Stimulated activated CD8-positive, alpha-beta memory T cell treated with anti-CD3 and anti-CD28 coated beads, Interleukin-2, amount 100 ng/mL, for 1 hour (primary cell): ENCODE measurements at places on chromosomes 2 and 18.

DNA sequence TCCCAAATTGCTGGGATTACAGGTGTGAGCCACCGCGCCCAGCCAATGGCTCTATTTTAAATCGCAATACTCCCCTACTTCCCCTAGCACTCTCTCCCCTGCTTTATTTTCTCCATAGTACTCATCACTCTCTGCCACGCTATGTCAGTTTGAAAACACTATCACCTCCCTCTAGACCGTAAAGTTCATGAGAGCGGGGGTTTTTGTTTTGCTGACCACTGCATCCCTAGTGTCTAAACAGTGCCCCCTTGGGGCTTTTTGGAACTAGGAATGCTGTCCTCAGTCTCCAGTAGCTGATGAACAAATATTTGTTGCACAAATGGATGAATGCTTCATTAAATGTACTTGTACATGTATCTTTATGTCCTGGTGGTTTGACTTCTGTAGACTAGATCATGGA, 44.1 kb downstream of the ATOH8 start:
- DNase-seq = no peak

GRCh38 chr2:101729521-101730190, 32.1 kb downstream of the MAP4K4 start:
- DNase-seq = no peak

- DNase-seq = no peak
Measured at GRCh38 chr18:77164763-77165485, 32.3 kb upstream of the MBP start.

GRCh38 chr2:3827673-3828575, 124.5 kb downstream of the DCDC2C start:
- no peak for DNase-seq

DNA sequence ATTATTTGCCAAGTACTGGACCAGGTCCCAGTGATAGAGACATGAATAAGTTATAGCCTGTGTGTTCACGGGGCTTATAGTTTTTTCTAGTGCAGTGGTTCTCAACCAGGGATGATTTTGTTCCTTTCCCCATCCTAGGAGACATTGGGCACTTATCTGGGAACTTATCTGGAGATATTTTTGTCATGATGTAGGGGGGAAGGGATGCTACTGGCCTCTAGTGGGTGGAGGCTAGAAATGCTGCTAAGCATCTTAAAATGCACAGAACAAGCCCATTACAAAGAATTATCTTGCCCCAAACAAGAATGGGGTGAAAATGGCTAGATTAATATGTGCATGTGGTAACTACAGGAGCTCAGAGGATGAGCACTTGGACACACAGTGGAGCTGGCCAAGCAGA, 75.2 kb downstream of the KLHL29 start:
- no peak for DNase-seq

DNA sequence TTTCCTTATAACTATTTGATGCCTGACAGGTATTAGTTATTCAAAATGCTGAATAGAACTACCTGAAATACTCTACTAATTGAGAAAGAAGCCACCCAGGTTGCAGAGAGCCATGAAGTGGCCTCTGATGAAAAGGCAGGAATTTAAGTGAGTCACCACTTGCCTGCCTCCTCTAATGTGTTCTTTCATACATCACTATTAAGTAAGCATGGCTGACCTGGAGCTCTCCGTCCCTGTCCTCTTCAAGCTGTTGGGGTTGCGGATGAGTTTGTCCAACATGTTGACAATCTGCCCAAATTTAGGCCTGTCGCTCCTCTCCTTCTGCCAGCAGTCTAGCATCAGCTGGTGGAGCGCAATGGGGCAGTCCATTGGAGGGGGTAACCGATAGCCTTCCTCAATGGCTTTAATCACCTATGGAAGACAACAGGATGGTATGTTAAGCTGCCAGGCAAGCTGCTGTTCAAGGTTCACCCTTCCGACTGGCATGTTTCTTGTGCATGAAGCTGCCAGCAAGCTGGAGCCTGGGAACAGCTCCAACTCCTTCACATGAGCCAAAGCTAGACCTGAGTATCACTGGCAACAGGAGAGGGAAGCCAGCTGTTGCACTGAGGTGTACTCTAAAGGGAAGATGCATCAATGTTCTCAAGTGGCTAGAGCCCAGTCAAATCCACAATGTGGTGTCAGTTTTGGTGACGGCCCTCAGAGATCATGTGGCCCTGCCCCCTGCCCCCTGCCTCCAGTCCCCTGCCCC, 142.2 kb downstream of the EPHA4 start:
- DNase-seq = no peak

DNA sequence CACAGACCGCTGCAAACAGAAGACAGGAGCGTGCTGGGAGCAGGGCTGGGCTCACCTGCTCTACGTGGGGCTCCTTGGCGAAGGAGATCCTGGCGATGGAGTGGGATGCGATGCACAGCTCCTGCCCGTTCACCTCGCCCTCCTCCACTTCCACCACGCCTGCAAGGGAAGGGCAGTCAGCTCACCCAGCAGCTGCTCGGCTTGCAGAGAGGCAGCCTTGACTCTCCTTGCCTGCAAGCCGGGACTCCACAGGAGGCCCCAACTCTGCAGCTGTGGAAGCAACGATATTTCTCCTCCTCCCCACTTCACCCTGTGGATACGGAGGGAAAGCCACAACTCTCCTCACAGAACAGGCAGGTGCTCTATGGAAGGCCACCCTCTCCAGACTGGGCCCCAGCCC, 35.1 kb downstream of the THAP4 start:
- no peak for DNase-seq

DNA sequence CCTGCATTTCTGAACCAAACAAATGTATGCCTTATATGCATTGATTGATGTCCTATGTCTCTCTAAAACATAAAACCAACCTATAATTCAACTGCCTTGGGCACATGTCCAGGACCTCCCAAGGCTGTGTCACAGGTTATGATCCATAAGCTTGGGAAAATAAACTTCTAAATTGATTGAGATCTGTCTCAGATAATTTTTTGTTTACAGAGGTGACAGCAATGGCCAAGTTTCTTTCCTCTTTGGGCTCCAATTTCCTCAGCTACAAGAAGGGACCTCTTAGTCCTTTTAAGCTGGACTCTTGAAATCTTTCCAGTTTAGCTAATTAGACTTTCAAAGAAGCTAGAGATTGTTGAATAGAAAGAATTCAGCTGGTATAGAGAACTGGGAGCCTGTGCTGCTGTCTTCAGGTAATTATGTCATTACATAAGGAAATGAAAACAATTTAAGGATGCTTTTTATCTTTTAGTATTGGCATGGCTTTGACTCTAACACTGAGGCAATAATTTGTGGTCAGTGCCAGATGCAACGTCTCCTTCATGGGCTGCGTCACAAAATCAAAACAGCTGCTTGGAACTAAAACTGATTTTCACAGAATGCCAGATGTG, 412.1 kb upstream of the TRIB2 start:
- no peak for DNase-seq

- DNase-seq = no peak
Measured at GRCh38 chr2:80154231-80154915, 150.2 kb downstream of the LRRTM1 start.
